ENCODE measurements at places on chromosomes 7 and 10. TPM values are rescaled to one million over a fixed set of nuclear protein-coding genes. Genes with fewer than 3 reads are reported as not detected.

The PAPSS2 gene
- 13.9 TPM for total RNA-seq

DNA sequence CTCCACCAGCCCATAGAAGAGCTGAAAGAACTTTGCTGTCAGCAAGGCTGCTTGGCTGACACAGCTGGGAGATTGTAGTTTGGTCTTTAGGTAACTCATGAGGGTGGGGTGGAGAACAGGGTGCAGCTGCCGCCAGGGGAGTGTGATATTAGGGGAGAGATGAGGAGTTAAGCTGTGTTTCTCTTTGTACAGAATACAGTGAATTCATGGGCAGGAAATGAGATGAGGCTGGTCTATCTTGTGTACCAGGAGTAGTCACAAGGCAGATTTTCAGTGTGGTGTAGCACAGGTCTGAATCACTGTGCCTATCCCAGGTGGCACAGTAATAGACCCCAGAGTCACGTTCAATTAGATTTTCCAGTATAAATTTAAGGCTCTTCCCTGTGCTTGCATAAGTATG is 56.6 kb upstream of the TARP start:
- no peak for DNase-seq

- no peak for DNase-seq
These were observed 3.6 kb downstream of the TMEM254 start for GRCh38 chr10:80081801-80082750.

- DNase-seq: no peak
These were observed 33.2 kb upstream of the CNPY1 start for GRCh38 chr7:155579565-155579964.

GRCh38 chr7:90853205-90853604 is 257.1 kb downstream of the CDK14 start:
- no peak for DNase-seq

GRCh38 chr7:47197486-47197885 is 384.4 kb downstream of the TNS3 start:
- DNase-seq: no peak

The CYP3A4 gene
- not detected for total RNA-seq

The ASB13 gene
- total RNA-seq: 17.0 TPM

- no peak for DNase-seq
These were observed 29.6 kb upstream of the ZRANB1 start for GRCh38 chr10:124912101-124912886.

The PTF1A gene
- not detected for total RNA-seq

DNA sequence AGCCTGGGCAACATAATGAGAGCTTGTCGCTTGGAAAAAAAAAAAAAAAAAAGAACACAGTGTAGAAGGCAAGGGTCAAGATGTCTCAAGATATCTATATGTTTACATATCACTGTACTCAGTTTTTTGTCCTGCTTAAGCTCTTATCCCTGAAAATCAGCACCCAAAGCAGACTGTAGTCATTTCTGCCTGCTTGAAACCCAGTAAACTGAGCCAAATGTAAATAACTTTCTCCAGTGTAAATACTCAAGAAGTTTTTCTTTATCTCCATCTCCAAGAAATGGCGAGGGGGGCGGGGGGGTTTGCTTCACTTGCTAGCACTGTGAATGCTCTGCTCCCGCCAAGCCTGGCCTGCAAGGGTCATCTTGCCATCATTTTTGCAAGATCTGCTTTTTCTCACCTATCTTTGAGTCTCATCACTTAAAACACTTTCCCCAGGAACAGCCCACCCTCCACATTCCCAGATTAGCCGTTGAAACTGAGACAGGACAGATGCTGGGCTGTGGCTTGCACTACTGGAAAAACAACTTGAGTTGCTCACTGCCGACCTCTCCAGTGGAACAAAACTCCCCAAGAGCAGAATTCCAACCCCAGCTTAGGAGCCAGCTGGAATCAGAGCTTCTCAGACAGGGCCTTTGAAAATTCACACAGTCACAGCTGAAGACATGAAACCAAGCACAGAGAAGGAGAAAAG is 54.6 kb downstream of the AFAP1L2 start:
- DNase-seq: peak; percentile 62

- no peak for DNase-seq
These were observed 38.7 kb downstream of the LRRC20 start for GRCh38 chr10:70343712-70344111.

DNA sequence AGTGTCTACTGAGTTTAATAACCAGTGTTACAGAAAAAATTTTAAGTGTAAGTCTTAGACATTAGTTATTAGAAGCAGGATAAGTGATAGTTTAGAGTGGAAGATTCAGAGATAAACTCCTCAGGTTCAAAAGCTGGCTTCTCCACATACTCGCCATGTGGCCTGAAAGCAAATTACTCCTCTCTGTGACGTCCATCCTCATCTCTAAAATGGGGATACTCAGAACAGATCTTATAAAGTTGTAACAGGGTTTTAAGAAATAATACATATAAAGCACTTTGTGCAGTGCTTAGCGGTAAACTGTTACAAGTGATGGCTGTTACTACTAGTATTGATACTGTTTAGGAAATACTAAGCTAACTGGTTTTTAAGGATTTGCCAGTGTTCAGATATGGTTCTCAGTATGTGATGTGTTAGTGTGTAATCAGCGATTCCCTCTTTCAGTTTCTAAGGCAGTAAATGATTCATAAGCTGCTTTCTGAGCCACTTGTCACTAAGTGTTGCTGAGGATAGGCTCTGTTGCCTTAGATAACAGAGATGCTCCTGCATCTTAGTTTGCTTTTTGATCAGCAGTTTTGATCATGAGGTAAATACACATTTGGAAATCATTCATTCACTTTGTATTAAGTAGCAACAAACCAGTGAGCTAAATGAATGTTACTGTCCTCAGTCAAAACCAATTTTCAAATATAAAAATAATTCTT is 58.7 kb downstream of the CYP51A1 start:
- no peak for DNase-seq

DNA sequence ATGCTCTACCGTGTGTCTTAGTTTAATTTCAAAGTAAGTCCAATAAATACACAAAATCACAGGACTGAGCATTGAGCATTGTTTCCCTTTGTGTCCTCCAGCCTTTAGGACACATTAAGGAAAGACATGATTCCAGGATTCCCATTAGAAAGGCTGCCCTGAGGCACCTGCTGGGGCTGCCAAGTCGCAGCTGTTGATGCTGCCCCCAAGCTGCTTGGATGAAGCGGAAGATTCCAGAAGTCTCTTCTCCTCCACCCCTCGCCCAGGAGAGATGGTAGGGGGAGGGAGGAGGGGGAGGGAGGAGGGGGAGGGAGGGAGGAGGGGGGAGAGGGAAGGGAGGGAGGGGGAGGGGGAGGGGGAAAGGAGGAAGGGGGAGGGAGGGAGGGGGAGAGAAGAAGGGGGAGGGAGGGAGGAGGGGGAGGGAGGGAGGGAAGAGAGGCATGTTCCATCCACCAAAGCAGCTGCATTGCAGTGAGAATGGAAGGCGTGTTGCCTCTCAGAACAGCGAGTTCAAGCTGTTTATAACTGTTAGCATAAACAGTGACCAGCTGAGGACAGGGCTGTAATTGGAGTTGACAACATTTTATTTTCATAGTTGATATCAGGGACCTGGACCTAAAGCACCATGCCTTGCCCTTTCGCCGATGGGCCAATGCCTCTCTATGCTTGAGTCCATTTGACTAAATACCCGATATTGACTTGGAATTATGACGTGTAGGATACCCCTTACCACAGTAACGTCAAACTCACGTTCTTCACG is 67.3 kb downstream of the DIP2C start:
- no peak for DNase-seq

The OR2A12 gene
- total RNA-seq: not detected

DNA sequence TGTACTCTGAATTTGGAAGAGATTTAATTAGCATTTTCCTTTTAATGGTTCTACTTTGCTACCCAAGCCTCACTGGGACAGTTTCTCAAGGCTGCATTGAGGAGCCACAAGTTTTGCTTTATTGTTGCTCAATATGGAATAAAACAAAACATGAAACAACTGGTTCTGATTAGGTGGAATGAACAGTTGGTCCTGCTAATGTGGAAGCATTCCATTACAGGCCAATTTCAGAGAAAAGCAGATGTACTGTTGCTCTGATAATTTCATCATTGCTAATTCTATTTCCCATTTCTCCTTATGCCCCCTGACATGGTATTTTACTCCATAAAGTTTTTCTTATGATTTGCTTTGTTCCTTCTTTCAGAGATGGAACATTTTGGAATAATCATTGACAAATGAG is 66.0 kb upstream of the PAPSS2 start:
- no peak for DNase-seq

- no peak for DNase-seq
These were observed 44.5 kb upstream of the ACBD5 start for GRCh38 chr10:27285093-27285492.

DNA sequence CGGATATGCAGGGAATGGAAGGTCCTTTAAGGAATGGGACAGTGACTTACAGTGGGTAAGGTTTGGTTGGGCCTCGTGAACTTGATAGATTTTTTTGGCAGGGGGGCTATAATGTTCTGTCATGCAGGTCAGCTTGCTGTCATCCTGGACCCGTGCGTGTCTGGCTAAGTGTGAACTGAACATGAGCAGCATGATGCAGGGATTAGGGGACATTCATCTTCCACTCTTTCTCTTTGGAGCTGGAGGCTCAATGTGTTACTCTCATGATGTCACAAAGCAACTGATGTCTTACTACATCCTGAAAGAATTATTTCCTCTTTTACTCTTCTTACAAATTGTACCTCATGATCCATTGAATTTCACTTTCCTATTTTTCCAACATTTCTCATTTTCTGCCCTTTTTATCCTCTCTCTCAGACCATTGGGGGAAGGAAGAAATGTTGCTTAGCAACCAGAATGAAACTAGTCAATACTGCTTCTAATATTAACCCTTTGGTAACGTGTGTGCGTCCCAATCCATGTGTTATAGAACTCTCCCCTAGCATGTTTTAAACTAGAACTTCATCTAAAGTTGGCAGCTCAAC is 549.1 kb downstream of the LRMDA start:
- no peak for DNase-seq

DNA sequence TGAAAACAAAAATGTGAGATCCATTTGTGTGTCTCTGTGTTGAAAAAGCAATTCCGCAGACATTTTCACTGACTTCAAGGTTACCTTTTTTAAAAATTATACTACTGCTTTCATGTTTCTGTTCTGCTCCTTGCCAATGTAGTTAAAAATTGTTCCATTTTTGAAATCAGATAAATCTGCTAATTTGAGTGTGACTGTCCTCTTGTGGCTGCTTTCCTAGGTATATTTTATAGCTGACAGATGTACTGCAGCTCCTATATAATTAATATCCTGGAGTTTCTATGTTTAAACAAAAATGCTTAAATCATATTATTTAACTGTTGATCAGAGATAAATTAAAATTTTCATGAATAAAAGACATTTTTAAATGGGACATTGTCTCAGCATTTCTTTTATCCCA is 177.6 kb upstream of the LRRTM3 start:
- DNase-seq: no peak

- DNase-seq: no peak
These were observed 276.4 kb upstream of the MKLN1 start for GRCh38 chr7:131051304-131051703.

The WNT8B gene
- total RNA-seq: not detected

DNA sequence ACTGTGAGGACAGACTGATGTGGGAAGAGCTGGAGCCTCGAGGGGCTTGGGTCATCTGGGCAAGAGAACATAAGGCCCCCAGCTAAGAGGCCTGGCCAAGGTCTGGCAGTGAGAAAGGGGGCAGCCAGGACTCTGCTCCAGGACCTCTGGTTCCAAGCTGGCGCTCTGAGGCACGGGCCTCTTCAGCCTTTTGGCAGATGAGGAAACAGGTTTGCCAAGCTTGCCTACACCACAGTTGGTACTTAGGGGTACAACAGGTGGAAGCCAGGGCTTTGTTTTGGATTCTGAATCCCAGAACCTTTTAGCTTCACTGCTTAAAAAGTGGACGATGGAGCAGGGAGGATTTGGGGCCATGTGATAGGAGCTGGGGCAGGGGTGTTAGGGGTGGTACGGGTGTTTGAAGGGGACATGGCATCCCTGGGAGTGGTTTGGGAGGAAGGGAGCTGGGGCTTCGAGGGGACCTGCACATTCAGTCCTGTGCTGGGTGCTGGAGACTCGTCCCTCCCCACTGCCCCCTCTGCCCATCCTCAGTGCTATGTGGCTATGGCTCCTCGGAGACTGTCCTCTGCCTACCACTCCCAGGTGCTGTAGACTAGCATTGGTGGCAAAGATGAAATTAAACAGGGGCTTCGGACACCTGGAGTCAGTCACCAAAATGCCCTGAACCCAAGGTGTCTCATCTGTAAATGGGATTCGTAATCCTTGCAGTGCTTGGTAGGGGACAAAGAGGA is 30.3 kb downstream of the ZNF775 start:
- no peak for DNase-seq

DNA sequence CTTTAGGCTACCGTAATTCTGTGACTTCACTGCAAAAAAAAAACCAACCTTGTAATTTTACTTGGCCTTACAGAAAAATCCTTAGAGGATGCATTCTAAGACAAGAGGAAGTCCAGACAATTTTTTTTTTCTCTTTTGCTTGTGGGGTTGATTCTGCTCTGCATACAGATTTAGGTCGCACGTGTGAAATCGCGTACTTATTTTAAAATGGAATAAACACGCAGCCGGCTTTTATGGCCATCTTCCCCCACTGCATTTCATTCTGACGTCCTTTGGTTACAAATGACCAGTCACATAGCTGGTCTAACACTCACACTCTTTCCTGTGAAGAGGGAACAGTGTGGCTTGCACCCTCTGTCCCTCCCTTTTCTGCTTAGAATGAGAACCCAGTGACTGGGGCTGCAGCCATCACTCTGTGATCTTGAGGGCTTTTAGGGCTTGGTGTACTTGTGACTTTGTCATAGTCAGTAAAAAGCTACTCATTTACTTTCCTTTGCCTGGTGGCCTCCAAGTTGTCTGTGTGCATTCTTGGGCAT is 63.6 kb upstream of the CARD11 start:
- DNase-seq: no peak

GRCh38 chr10:498760-499435 is 190.6 kb downstream of the DIP2C start:
- no peak for DNase-seq

- no peak for DNase-seq
These were observed 109.9 kb upstream of the EFCAB10 start for GRCh38 chr7:105691082-105691679.

DNA sequence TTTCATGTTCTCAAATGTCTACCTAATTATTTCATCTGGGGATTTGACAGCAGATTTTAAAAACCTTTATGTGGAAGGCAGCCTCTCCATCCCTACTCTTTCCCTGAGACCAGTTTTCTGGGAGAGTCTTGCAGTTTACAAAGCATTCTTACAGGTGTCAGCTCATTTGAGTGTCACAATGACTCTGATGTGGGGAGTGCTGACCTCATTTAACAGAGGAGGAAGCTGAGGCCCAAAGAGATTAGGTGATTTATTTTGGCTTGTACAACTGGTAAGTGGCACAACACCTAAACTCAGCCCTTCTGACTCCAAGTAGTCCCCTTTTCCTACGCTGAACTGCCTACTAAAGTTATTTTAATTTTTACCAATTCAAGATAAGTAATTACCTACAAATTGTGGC is 33.3 kb upstream of the MAT1A start:
- DNase-seq: no peak
